Fibroblast of pulmonary artery (primary cell): ENCODE measurements at places on chromosomes 3 and 15.

DNA sequence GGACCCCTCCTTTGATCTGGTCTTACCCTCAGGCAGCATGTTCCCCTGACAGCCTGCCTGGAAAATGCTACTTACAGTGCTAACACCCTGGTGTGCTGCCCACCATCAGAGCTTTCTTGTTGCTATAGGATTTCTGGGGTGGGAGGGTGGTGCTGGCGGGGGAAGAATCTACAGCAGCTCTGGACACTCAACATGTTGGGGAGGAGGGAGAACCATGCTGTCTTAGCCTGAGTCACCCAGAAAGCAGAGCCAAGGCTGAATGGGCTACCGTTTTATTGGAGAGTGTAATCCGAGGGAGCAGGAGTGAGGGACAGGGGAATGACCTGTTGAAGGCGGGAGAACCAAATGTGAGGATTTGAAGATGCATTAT, 45.6 kb downstream of the MFSD1 start:
- peak; percentile 3 for DNase-seq

GRCh38 chr3:183129243-183129642, 29.9 kb upstream of the MCCC1 start:
- no peak for DNase-seq

GRCh38 chr15:51580385-51580784, 42.2 kb downstream of the DMXL2 start:
- no peak for DNase-seq

DNA sequence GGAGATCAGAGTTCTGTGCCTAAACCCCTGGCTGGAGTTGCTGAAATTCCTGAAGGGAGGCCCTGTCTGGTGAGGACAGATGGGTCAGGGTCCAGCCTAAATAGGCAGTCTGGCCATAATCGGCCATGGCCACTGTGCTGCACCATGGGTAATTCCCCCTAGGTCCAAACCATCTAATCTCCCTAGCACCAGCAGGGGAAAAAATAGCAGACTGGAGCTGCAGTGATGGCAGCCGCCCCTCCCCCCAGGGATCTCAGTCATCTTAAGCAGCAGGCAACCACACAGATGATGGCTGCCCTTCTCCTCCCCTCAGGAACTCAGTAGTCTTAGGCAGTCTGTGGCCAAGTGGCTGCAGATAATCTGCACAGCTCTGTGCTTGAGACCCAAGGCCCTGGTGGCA, 68.4 kb upstream of the CD96 start:
- no peak for DNase-seq

DNA sequence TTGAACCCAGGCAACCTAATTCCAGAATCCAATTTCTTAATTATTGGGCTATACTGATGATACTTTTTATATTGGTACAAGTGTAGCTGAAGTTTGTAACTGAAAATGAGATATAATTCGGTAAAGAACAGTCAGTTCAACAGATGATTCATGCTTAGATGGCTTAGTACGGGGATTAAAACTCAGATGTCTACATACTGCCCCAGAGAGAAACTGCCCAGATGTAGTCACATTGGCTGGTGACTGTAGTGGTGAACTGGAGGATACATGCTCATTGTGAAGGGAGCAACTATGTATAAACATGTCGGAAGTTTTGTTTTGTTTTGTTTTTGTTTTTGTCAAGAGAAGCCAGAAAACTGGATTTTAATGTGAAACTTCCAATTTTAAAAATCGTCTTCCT, 179.6 kb downstream of the ADAMTSL3 start:
- DNase-seq: no peak

DNA sequence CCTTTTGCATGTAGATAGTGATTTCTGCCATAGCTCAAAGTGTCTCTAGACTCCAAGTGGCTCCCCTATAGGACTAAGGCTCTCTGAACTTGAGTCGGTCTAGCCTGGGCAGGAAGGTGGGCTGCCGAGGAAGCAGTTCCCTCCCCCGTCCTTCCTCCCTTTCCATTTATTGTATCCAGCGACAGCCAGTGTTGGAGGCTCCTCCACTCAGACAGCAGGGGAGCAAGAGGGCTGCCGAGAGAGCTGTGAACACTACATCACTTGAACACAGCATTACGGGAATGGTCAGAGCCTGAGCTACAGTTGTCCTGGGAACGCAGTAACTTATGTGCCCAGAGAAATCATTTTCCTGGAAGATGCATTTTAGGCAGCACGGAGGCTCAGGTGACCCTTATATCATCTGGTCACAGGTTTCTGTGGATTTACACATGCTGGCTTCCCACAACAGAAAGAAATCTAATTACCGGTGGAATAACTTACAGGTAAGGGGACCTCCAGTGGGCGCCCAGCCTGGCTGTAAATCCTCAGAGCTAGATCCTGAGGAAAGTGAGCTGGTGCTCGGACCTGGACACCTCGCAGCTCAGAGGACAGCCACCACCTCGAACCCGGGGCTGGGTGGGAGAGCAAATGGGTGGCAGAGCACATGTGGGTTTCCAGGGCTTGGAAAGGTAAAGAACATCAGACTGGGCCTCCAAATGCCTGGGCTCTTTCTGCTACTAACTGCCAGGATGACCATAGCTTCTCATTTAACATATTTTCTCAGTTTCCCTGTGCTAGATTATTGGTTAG, 197.1 kb downstream of the UACA start:
- DNase-seq: peak; percentile 37

DNA sequence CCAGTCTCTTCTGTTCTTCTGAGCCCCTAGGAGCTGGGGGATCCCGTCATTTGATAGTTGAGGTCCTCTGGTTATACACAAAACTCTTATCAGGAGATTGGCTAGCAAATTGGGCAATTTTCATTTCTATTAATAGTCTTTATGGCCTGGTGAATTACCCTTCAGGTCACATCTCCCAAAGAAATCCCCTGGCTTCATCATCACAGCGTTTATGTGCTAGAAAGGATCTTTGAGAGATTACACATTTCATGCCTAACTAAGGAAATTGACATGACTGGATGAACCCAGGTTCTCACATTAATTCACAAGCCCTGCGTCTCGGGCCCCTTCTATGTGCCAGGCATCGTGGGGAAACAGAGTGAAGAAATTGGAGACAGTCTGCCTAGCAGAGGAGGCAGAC, 227.4 kb upstream of the PROK2 start:
- no peak for DNase-seq
